Ammon's horn (tissue), 1 donor: ENCODE measurements at places on chromosomes 5 and 9.
A peak's percentile ranks its signal among the peaks of the same experiment; 100 is the strongest.

DNA sequence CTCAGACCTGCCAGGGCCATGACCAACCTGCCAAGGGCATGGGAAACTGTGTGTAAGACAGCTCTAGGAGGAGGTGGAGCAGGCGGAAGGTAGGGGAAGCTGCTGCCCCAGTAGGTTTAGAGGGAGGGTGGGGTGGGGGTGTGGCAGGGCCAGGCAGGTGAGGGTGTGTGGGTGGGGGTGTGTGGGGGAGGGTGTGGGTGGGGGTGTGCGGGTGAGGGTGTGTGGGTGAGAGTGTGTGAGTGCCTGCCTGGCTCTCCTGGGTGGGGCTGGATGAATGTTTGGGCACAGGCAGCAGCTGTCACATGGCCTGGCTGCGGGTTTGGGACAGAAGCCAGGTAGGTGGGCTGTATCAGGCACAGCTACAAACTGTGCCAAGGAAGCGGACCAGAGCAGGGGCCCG lies 8.8 kb upstream of the N4BP3 start:
- DNase-seq, result no peak

- DNase-seq, result no peak
These were observed 24.5 kb upstream of the TOR1B start for GRCh38 chr9:129778469-129778868.

- no peak for DNase-seq
These were observed 26.3 kb upstream of the SEMA6A start for GRCh38 chr5:116600876-116601275.

DNA sequence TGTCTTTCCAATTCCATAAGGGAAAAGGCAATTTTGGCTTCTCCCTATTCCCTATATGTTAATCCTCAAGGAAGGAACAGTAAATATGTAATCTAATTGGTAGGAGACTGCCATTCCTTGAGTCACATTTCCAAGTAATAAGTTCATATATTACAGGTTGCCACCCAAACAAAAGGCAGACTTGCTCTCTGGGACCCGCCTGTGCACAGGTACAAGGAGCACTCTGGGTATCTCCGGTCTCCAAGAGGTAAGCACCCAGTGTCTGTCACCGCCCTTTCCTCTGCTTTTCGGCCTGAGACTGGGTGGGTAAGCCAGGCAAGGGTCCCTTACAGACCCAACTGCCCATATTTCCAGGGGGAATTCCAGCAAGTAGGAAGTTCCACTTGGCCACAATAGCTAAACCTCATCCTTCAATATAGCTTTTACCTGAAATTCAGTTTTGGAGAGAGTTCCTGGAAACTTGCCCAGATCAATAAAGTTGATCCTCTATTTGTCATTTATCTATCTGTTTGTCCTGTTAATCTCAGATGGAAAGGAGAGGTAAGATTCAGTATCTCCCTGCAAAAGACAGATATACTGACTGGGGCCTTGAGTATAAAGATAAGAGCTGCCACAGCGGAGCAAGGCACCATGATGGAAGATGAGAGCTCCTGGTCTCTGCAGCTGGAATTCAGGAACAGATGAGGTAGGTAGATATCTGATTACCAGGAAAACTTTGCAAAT lies 81.8 kb downstream of the SUSD1 start:
- DNase-seq, result no peak

GRCh38 chr5:65305913-65306312 lies 175.8 kb downstream of the ADAMTS6 start:
- DNase-seq, result no peak

DNA sequence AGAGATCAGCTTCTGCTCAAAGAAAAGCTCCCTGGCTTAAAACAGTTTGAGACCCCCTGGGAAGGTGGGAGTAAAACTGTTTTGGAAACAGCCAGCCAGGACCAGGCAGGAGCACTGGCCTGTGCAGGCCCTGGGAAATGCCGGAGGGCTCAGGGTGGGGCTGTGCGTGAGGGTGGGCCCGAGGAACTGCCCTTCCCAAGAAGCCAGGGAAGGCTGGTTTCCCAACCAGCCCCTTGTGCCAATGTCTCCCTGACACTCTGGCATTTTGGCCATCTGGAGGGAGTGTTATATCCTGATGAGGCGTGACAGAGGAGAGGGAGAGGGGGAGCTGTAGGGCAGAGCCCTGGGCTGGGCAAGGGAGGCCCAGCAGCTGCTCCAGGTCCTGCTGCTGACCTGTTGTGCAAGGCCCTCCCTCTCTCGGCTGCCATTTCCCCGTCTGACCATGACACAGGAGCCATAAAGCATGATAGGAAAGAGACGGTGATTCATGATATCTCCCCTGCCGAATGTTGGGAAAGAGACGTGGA lies 16.1 kb downstream of the OLFML2A start:
- DNase-seq, result no peak

- no peak for DNase-seq
These were observed 32.8 kb upstream of the PIP5K1B start for GRCh38 chr9:68672215-68672614.

DNA sequence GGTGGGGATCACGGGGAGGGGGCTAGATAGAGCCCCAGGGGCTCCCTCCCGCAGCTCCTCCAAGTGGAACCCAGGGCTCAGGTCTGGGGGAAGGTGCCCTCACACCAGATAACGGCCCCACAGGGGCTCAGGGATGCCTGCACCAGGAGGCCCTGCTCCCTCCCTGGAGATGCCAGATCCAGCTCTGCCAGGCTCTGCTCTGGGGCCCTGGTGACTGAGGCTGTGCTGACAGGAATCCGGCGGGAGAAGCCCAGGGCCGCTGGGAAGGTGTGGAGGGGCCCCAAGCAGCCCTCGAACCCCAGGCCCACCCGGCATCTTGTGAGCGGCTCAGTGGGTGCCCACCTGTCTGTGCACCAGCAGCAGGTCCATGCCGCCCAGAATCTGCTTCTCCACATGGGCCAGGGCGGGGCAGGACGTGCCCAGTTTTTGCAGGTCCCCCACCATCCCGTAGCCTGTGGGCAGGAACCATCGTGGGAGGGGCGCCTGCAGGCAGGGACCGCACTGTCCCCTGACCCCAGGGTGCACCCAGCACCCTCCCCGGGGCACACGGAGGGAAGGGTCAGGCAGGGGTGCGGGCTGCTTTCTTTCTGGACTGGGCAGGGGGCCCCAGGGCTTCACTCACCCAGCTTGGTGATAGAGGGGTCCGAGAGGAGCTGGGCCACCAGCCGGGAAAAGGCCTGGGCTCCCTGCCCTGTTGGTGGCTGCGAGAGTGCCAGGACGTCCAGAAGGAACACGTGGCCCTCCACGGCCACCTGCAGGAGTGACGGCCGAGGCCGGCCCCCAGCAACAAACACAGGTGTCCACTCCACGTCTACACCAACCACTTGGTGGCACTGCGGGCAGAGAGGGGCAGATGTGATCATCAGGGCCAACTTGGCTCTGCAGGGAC lies 48.9 kb upstream of the NRARP start:
- DNase-seq, result no peak

DNA sequence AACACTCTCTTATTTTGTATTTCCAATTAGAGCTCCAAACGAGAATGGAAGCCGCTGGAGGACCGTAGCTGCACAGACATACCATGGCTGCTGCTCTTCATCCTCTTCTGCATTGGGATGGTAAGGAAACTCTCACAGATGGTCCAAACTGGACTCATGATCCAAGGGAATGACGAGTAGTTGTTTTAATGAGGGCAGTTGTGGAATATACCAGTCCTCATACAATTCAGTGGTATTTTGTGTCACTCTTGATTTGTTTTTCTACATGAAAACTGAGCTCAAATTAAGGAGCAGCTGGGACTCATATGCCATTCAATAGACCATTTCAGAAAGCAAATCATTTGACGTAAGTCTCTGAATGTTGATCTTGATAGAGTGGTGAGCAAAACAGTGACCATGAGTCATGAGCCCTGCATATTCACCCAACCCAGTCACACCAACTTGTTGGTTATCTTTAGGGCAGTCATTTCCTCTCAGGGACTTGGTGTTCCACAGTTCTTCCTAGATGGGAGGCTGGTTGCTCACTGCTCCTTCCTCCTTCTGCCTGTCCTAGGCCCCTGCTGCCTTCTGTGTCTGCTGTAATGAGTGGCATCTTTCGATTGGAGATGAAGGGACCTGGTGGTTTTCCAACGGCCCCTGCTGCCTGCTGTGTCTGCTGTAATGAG lies 54.9 kb downstream of the SLC44A1 start:
- DNase-seq, result peak; percentile 67

DNA sequence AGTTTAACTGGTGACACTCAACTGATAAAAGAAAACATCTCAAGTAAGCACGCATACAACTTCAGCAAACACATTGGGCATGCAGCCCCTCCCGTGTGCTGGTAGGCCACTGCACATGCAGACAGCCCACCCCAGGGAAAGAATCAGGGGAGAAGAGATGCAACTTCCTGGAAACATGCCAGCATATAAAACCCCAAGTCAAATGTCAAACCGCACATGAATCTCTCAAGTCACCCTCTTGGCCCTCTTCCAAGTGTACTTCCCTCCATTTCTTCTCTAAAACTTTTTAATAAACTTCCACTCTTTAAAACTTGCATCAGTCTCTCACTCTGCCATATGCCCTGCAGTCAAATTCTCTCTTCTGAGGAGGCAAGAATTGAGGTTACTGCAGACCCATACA lies 732.7 kb downstream of the SEMA5A start:
- no peak for DNase-seq
